ENCODE measurements at places on chromosomes 16 and 17.
A peak's percentile ranks its signal among the peaks of the same experiment; 100 is the strongest.

DNA sequence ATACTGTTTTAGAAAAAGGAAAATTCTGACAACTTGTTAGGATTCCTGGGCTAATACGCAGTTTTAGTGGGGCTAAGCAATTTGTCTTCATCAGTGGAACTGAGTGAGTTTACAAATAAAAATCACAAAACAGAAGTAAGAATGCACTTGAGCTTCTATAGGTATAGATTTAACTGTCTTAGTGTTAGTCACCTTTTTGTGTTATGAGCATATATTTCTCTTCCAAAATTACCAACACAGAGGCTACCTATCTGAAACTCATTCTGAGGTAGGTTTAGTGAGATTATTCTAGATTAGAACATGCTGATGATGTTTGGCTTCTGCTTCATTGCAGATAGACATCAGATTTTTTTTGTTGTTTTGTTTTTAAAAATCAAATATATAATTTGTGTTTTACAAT, 23.2 kb downstream of the METTL9 start:
- DNase-seq: no peak

DNA sequence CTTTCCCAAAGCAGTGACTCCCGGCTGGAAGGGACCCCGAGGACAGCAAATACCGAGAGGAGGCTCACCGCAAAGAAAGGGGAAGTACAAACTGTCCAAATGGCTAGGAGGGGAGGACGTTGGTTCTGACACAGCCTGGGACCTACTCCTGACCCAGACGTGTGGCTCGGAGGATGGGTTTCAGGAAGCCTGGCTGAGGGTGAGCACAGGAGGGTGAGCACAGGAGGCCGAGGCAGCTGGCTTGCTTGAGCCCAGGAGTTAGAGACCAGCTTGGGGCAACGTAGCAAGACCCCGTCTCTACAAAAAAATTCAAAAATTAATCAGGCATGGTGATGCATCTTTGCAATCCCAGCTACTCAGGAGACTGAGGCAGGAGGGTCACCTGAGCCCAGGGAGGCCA, 83.2 kb downstream of the C16orf78 start:
- DNase-seq: no peak

DNA sequence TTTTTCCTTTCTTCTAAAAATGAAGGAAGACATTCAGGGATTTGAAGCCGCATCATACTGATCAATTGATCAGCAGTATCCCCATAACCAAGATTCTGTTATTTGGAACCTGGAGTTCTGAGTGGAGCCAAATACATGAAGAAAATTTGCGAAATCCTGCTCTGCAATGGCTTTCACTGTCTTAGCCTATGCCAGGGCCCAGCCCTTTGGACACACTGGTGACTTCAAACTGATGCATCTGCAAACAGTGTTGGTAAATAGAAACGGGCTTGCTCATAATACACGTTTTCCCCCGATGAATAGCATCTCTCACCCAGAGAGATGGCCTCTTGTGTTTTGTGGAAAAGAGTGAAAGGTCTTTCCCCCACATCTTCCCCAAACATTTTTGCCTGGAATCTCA, 87.6 kb upstream of the TOX3 start:
- DNase-seq: no peak

DNA sequence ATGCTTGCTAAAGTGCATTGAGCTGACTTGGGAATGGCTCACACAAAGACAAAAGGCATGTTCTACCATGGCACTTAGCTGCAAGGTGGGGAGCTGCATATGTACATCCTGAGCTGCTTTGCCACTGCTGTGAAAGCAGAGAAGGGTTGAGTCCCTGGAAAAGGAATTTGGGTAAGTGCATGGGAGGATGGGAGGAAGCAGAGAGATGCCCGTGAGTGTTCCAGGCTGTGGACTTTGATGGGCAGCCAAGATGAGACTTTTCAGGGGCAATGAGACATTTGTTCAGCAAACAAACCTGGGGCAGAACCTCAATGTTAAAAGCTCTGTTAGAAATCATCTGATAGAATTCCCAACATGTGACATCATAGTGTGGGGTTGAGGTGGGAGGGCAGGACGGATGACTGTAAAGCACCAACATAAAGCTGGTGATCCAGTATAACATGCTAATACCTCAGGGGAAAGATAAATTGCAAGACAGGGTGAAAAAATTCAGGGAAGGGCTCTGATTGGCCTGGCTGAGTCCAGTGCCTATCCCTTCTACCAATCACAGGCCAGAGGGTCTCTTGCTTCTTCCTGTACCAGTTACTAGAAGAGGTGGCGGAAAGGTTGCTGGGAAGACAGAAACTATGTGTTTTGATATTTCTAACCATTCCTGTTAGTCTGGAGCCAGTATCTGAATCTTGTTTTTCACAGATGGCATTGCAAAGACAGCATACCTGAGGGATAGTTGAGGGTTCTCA, 163.2 kb downstream of the UTP18 start:
- no peak for DNase-seq

- no peak for DNase-seq
Observed at GRCh38 chr16:14538604-14539003, 91.5 kb downstream of the PARN start.

DNA sequence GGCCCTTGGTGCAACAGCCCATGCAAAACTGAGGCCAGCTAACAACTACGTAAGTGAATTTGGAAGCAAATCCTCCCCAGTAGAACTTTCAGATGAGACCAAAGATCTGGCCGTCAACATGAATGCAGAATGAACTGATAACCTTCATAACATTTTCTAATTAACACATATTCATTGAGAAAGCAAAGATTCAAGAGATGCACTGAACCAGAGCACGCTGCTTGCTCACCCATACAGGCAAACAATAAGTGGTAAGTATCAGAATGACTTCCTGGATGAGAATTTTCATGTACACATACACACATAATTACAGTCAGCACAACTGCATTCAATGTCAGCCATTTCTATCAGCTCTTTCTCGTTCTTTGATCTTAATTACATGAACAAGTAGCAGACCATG, 30.6 kb downstream of the XYLT1 start:
- no peak for DNase-seq

- no peak for DNase-seq
Observed at GRCh38 chr16:31088459-31089183, at the start of gene PRSS53. PRSS53 (minus strand) TSS chr16:31088943; CDS start chr16:31088809, 134 bp downstream.

DNA sequence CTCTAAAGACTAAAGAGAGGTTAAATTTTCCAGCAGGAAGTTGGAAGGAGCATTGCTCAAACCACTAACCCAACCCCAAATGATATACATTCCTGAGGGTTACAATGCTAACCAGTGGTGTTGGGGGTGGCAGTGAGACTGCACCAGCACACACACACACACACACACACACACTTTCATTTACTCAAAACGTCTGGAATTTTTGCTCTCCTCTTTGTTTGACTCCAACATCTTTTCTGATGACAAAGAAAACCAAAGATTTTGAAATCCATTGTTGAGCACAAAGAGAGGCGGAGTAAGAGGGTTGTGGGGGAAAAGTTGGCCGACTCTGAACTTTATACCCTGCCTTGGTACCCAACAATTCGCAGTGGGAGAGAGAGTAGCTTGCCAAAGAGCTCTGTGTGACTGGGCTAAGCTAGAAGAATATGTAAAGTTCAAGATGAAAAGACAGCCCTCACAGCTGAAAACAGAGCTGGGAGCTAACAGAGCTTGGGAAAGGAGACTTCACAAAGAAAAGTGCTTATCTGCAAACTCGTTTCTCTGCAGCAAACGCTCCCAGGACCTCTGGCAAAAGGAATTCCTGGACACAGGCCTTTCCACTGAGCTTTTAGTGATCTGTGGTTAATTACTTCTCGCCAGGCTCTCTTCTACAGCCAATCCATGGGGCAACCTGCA, 426.0 kb upstream of the CDH11 start:
- DNase-seq: no peak

GRCh38 chr17:13537167-13537731, 64.5 kb downstream of the HS3ST3A1 start:
- no peak for DNase-seq

DNA sequence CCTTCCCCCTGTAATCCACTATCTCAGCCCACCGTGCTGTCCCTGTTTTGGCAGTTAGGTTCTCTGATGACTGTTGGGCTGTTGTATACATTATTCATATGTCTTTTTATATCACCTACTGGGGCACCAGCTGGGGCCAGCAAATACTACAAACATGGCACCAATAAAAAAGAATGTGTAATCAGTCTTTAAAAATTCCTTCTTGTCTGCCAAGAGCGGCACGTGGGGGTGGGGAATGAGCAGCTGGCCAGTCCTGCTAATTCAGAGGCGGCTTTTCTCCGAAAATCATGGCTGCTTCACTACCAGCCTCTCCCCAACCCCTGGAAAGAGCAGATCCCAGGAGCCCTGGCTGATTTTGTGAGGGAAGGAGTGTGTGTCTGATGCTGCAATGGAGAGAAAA, 77.7 kb upstream of the EEF2KMT start:
- DNase-seq: no peak

DNA sequence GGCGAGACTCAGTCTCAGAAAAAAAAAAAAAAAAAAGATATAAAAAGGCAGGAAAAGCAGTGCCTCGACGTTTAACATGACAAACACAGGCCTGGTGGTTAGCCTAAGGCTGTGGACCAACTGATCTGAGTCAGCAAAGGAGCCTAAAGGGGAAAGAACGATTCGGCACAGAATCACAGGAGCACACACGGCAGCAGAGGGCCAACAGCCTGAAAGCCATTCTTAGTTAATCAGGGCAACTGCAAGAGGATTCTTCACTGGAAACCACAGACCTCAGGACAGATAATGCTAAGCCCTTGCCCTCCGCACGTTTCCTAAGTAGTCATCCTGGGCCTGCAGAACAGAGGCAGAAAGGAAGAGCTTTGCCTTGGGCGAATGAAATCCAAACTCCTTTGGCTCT, 14.7 kb downstream of the TMEM11 start:
- DNase-seq: no peak

DNA sequence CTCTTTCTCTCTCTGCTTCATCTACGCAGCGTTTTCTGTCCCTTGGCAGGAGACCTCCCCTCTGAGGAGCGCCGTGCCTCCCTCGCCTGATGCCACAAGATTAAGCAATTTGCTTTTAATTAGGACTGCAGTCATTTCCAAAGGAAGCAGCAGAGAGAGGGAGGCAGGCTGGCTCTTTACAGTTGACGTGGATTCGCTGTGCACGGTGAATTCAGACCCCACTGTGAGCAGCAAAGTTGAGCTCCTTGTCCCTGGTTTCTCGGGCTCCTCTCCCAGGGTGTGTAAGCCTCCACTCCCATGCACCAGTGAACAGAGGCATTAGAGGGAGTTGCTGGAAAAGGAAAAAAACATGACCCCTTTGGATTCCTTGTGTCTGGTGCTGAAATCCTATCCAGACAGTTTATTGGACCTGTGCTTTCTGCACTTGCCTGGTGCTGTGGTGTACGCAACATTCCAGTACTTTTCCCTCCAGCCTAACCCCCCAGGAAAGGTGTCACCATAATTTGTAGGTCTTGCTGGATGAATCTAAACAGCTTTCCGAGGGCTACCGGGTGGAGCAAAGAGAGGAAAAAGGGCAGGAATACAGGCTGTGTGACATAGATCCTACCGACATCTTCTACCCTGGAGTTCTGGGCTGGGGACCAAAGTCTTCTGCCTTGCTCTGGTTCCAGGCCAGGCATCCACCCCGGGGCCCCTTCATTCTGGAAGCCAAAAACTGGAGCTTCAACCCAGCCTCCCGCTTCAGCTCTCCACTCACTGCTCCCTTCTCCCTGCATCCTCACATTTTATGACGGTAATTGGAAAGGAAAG, 171.0 kb downstream of the MAF start:
- DNase-seq: no peak

GRCh38 chr17:74779948-74780400, 3.8 kb upstream of the NAT9 start:
- DNase-seq: no peak

DNA sequence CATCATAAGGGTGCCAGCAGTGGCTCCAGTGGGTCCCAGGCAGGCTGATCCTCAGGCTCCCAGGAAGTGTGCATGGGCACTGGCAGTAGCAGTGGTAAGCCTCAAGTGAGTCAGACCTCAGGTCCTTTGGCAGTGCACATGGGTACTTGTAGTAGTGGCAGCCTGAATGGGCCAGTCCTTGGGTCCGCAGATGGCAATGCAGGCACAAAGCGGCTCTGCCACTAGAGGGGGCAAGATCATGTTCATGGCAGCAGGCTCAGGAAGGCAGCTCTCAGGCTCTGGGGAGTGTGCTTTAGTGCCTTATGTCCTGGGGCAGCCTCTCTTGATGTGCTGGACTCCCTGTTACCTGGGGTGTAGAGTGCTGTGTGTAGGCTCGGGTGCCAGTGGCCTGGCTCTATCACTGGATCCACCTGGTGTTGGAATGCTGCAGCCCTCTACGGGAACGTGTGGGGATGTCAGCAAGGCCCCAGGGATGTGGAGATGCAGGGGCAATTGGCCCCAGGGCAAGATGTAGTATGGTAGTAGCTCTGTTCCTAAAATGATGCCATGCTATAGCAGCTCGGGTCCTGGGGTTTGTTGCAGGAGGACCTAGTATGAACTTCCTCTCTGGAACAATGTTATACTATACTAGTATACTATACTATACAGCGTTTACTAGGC, 11.0 kb downstream of the ACSM3 start:
- DNase-seq: peak; percentile 13

GRCh38 chr17:11406716-11407115, 165.7 kb downstream of the SHISA6 start:
- no peak for DNase-seq

DNA sequence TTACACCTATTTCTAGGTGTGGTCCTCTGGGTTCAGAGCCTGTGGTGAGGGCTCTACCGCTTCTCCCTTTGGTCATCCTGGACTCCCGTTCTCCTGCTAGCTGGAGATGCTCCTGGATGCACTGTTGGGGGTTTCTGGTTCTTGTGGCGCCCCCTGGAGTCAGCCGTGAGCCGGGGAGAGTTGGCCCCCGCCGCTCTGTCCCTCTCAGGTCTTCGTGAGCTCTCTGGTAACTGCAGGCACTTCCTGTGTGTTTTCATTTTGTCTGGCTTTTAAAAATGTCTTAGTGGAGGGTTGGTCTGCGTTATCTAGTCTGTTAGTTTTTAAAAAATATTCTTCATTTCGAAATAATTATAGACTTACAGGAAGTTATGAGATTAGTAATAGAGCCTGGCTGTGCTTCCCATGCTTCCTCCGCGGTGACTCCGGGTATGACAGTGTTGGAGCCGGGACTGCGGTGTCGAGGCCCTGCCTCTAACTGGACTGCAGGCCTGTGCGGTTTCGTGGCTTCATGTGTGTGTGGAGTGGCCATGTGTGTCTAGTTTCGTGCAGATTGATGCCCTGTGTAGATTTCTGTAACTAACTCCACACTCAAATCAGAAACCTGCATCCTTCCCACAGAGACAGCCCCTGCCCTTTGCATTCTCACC, 78.0 kb upstream of the ZNF750 start:
- no peak for DNase-seq

DNA sequence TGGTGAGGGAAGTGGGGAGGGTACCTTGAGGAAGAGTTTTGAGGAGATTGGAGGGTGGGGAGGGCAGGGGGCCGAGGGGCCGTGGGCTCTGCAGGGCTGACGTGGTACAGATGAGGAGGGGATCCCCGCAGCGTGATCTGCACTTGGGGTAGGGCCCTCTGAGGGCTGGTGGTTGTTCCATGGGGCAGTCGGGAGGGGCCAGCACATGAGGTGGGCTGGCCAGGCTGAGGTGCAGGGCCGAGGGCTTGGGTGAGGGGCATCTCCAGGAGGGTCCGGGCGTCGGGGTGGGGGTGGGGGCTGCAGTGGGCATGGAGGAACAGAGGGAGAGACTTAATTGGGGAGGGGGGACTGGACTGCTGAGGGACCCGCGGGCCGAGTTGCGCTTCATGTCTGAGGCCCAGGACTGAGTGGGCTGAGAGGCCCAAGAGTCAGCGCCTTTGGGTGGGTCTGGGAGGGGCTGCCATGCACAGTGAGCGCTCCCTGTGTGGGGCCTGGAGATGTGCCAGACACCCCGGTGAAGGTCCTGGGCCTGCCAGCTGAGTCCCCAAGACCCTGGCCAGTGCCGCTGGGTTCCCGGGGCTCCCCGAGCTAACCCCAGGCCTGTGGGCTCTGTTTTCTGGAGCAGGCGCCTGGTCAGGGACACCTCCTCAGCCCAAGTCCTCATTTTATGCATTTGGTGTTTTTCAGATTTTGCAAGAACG, 13.3 kb downstream of the PRSS27 start:
- DNase-seq: no peak

All from NCI-H1694 (cell line).